Hypothalamus (tissue), 51 donors: ENCODE measurements at places on chromosomes 2 and 18.

- no peak for DNase-seq
Observed at GRCh38 chr2:70994009-70994698, 519 bp downstream of the TEX261 start.

DNA sequence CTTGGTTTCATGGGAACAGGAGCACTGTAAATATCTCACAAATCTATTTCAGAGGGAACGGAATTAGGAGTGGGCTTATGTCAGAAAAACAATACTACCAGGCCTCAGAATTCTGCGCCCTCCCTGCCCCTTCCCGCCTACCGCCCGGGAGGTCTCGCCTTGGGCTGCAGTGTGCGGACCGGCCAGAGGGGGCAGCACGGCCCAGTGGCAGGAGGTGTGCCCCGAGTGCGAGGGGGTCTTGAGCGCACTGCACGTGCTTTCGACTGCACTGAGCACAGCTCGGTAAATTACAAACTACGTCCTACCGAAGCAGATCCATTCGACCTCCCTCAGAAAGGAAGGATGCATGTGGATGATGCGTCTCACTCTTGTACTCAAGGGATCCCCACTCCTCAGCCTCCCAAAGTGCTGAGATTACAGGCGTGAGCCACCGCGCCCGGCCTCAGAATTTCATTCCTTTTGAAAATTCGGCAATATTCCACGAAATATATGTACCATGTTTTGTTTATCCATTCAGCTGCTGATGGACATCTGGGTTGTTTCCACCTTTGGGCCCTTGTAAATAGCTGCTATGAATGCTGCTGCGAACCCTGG lies 297.0 kb downstream of the BCL2 start:
- no peak for DNase-seq

GRCh38 chr2:157868993-157869392 lies 7.1 kb downstream of the ACVR1 start:
- no peak for DNase-seq

- DNase-seq, result no peak
Observed at GRCh38 chr2:205145888-205146287, 536.4 kb upstream of the NRP2 start.

- no peak for DNase-seq
Observed at GRCh38 chr2:143779021-143779420, 649.8 kb downstream of the ARHGAP15 start.

- DNase-seq, result no peak
Observed at GRCh38 chr18:11688972-11689668, at the start of gene GNAL. Gene GNAL, plus strand, starts transcription at chr18:11689264. Its CDS starts 300 bp downstream, at chr18:11689564.

- DNase-seq, result no peak
Observed at GRCh38 chr2:53559302-53559966, 208.2 kb upstream of the CHAC2 start.

DNA sequence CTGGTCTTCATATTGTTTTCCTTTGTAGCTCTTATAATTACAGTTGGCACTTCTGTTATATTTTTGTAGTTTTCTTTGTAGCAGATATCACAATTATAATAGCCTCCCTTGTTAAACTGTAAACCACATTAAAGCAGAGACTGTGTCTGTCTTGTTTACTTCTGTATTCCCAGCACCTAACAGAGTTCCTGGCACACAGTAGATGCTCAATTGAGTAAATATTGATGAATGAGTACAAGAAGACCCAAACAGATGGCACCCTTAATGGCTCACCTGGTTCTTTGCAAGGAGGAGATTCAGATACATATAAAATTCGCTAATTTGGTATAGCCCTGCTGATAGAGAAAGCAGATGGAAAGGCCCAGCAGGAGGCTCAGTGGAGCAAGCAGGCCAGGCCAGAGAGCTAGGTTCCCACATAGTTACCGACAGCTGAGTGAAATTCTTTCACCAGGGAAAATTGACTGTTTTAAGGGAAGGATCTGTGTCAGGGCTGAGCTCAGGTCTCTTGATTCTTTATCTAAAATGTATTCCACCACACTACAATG lies 120.1 kb downstream of the NUP35 start:
- no peak for DNase-seq

DNA sequence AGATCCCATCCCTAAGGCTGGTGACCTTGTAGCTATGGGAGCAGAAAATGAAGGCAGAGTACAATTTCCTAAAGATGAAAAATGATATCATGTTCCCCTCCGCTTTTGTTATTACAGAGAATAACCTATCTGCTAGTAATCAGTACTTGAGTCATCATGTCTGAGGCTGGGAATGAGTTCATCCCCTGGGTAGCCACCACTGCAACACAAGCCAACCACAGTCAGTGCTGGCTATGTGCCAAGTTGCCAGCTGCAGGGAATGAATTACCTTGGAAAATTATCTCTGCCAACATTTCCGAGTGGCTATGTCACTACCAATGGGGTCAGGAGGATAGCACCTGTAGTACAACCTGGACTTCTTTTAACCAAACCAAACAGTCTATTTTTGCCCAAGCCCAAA lies 1094.7 kb upstream of the DDX18 start:
- DNase-seq, result no peak

DNA sequence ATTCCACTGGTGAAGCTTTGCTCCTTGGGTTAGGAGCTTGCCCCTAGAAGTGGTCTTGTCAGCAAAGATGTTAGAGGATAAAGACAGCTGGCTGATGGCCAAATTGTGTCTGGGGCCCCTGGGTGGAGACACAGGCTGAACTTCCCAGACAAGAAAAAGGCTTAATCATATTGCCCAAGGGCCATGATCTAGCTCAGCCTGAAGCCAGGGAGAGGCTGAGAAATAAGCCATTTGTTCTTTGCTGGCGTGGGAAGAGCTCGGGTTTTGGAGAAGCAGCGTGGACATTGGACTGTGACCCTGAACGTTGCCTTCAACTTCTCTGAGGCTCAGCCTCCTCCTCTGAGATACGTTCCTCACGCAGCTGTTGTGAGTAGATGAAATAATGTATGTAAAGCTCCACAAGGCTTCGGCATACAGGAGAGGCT lies 153.0 kb downstream of the ZFP36L2 start:
- DNase-seq, result no peak

DNA sequence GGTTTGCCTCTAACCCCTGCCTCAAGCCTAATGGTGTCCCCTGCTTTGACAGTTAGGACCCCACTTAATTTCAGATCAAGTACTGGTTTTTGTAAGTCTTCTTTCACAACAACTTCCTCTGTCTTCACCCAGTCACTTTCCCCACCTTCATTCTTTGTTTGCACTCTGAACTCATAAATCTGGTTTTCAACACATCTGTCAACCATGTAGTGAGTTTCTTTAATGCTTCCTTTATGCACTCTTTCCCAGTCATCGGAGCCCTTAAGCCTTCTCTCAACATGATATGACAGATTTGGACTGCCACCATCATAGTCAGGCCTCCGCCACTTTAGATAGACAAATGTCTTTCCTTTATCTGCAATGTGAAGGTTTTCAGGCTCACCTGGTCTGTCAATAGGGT lies 109.1 kb downstream of the PLEKHA3 start:
- DNase-seq, result no peak

DNA sequence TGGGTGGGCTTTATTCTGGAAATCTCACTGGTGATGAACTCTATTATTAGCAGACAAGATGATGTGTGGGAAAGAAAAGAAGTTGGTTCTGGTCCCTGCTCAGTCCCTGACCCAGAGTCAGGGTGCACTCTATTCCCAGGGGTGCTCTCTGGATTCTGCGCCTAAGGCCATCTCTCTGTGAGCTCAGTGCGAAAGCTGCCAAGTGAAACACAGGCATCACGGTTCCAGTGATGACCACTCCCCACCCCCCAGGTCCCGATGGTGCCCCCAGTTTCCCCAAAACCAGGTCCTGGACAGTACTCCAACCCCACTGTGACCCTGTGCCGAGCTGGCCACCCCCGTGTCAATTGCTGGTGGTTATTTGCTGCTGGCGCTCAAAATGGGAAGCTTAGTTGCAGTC lies 30.1 kb downstream of the RHOB start:
- DNase-seq, result no peak

GRCh38 chr2:172100935-172101820 lies 1.5 kb downstream of the DLX2 start:
- DNase-seq, result no peak

DNA sequence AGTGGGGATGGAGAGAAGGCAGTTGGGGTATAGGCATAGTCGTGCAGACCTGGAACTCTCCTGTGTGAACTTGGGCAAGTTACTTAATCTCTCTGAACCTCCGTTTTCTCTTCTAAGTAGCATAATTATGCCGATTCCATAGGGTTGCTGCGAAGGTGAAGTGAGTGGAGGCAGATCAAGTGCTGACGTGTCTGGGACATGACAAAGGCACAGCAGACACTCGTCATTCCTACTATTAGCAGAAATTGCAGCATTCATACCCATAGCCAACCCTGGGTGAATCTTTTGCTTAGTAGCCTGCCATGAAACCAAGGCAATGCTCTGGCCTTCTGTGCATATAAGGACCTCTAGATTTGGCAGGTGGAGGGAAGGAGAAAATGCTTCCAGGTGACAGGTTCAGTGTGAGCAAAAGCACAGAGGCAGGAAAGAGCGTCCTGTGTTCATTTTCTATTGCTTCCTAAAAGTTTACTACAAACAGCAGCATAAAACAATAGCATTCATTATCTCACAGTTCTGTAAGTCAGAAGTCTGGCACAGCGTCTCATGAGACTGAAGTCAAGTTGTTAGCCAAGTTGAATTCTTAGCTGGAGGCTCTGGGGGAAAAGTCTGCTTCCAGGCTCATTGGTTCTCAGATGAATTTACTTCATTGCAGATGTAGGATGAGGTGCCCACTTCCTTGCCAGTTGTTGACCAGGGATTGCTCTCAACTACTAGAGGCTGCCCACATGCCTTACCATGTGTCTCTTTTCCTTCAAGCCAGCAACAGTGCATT lies 77.8 kb downstream of the CTIF start:
- DNase-seq, result peak; percentile 20

GRCh38 chr18:28204154-28204553 lies 27.2 kb upstream of the CDH2 start:
- no peak for DNase-seq

DNA sequence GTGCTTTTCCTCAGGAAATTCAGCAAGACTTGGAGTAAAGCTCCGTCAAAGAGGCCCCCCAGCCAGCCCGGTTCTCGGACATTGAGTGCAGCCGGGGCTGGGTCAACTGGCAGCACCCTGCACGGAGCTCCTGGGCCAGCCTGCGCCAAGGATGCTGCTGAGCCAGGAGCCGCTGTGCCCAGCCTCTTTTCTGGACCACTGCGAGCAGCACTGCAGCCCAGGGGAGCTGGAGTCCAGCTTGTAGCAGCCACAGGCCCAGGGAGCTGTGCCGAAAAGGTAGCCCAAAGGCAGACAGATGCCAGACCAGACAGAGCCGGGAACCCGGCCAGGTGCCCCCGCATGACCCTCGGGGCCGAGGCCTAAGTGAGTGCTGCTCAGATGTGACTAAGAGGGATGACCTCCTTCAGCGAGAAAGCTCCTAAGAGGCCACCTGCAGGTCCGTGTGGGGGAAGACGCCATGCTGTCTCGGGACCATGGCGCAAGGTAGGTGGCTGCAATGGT lies 7.3 kb downstream of the CLHC1 start:
- no peak for DNase-seq

DNA sequence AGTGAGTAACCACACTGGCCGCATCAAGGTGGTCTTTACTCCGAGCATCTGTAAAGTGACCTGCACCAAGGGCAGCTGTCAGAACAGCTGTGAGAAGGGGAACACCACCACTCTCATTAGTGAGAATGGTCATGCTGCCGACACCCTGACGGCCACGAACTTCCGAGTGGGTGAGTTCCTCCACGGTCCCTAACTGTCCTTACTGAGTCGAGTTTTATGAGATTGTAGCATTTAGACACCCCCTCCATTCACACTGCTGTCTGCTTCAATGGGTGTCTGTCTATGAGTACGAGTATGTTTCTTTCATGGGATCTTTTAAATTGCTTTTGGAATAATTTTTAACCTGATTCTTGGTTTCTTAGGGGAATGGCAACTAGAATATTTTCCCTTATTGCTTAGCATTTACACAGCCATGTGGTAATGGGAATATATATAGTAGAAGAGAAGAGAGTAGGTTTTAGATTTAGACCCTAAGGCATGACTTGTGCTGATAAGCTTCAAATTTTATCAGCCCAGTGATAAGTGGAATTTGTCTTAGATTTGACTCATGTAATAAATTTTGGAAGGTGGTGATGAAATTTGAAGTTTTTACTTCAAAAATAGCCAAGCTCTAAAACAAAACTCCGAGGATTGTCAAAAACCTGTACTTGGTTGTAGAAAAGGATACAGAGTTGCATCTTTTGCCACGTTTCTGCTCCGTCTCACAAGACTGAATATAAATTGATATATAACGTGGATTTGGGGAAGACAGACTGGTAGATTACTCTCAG lies 188.2 kb downstream of the LTBP1 start:
- DNase-seq, result no peak

- peak; percentile 21 for DNase-seq
Observed at GRCh38 chr2:173205375-173205774, 129.7 kb downstream of the MAP3K20 start.

- DNase-seq, result no peak
Observed at GRCh38 chr18:31410716-31411483, 34.3 kb downstream of the DSG4 start.

DNA sequence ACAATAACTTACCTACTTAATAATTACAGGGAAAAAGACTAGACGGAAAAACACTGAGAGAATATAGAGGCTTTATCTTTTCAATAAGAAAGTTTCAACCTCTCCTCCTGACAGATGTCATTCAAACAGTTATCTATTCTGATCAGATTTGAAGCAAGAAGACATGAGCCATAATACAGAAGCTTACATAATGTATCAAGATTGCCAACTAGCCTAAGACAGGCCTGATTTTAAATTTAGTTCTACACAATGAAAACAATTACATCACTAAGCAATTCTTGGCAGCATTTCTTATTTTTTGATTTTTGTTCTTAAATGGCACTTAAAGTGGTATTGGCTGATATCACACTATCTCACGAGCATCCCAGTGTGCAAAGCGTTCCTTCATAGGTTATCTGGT lies 41.6 kb downstream of the GPR155 start:
- DNase-seq, result no peak

- no peak for DNase-seq
Observed at GRCh38 chr2:3606028-3606369, 11.1 kb downstream of the COLEC11 start.

DNA sequence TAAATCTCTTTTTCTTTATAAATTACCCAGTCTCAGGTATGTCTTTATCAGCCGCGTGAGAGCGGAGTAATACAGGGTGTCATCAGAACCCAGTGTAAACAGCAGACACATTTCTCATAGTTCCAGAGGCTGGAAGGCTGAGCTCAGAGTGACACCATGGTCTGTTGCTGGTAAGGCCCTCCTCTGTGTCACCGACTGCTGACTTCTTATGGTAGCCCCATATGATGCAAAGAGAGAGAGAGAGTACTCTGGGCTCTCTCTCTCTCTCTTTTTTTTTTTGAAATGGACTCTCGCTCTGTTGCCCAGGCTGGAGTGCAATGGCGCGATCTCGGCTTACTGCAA lies 60.0 kb downstream of the SNORC start:
- no peak for DNase-seq

DNA sequence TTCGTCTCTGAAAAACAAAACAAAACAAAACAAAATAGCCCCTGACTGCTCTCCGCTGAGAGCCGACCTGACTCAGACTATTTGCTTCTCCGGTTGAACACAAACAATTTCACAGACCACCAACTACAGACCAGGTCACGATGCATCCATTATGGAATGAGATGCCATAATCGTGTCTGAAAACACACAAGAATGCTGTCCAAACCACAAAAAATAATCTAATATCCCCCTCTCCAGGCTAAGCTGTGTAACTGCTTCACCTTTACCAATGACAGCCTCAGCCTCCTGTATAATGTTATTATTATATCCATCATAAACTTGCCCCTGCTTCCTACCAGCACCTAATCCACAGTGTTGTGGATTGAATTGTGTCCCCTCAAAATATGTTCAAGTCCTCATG lies 114.7 kb downstream of the DNAH6 start:
- no peak for DNase-seq

- no peak for DNase-seq
Observed at GRCh38 chr2:12651641-12652040, 65.1 kb upstream of the TRIB2 start.
